ENCODE measurements at places on chromosomes 2 and 18.

- no peak for DNase-seq
- H3K4me3 ChIP-seq, result no peak overlapping the region
- H3K27me3 ChIP-seq, result no peaks in the 10 kb centered on the region
Observed at GRCh38 chr18:62808123-62808522, 92.8 kb downstream of the PHLPP1 start.

GRCh38 chr2:119455066-119455718 lies 23.5 kb downstream of the TMEM37 start:
- no peaks in the 10 kb centered on the region for H3K4me1 ChIP-seq
- no peaks in the 10 kb centered on the region for H3K36me3 ChIP-seq
- H3K27ac ChIP-seq, result no peak overlapping the region
- DNase-seq, result no peak
- no peak overlapping the region for H3K4me3 ChIP-seq

DNA sequence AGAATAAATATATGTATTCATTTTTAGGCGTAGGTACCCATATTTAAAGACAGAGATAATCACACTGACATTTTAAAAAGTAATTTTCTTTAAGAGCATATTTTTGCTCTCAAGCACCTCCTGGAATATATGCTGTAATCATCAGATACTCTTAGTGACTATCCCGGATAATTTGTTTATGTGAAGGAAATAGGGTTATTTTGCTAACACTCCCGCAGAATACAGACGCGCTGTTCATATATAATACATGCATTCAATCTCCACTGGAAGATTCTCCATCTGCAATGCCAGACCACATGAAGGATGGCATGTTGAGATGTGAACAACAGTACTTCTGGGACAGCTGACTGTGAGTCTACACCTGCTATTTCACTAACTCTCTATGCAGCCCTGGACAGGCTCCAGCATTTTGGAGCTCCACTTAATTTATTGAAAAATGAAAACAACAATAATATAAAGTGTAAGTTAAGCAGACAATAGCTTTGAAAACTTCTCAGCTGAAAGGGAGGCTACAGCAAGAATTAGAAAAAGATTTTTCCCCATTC lies 430.6 kb downstream of the TMX3 start:
- no peak for DNase-seq
- H3K4me1 ChIP-seq, result no peaks in the 10 kb centered on the region
- H3K27ac ChIP-seq, result no peak overlapping the region
- H3K4me3 ChIP-seq, result no peak overlapping the region
- H3K27me3 ChIP-seq, result no peaks in the 10 kb centered on the region
- no peaks in the 10 kb centered on the region for H3K36me3 ChIP-seq

GRCh38 chr2:232351686-232352510 lies 26.7 kb upstream of the ALPP start:
- no peak overlapping the region for H3K27ac ChIP-seq
- DNase-seq, result no peak
- no peaks in the 10 kb centered on the region for H3K36me3 ChIP-seq
- peaks cover 21% of the 10 kb centered on the region for H3K27me3 ChIP-seq

DNA sequence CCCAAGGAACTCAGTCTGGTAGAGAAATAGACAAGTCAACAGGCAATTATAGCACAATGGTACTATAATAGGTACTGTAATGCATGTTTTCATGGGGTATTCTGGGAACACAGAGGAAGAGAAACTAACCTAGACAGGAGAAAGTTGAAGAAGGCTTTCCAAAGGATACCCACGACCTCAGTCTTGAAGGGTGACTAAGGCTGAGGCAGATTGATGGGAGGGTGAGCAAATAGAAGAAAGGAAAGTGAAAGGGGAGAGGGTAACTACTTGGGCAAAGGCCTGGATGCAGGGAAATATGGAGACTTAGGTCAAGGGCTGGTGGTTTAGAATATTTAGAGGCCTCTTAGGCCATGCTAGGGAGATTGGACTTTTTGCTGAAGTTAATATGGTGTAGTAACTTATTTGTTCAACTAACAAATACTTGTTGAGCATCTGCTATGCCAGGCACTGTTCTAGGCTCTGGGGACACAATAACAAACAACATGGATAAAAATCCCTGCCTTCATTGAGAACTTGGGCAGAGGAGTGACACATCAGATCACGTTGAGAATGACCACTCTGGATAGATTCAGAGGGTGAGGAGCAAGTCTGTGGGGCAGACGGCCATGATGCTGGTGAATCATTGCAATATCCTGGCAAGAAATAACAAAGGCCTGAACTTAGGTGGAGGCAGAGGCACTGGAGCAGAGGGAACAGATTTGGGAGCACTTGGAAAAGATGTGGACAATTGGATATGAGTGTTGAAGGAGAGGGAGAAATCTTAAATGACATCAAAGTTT lies 56.4 kb downstream of the PLB1 start:
- H3K36me3 ChIP-seq, result no peaks in the 10 kb centered on the region
- no peak overlapping the region for H3K27ac ChIP-seq
- H3K27me3 ChIP-seq, result no peaks in the 10 kb centered on the region
- peaks cover 15% of the 10 kb centered on the region for H3K4me1 ChIP-seq

- H3K36me3 ChIP-seq, result peaks cover 30% of the 10 kb centered on the region
- peak; percentile 86 for DNase-seq
- H3K4me1 ChIP-seq, result peaks cover 66% of the 10 kb centered on the region
- peak within 1 kb of the TSS; percentile 95 for H3K27ac ChIP-seq
- H3K27me3 ChIP-seq, result no peaks in the 10 kb centered on the region
Observed at GRCh38 chr2:230225486-230225885, at the start of gene SP140. SP140 (plus strand) TSS chr2:230225736; CDS start chr2:230225845, 109 bp downstream.

DNA sequence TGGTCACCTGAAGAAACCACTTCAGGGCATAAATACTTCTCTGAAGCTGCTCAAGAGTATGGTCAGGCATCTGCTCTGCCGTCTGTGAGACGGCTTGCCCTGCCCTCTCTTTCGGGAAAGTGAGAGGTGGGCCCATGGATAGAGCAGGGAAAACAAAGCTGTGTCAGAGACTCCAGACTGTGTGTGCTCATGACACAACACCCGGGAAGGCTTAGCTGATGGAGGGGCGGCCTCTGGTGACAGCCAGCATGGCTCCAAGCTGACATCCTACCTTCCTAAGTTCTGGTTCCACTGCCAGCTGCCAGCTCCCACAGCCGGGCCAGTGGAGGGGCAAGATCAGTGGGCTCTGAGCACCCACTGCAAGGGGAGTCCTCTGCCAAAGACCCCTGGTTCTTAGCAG lies 215.3 kb downstream of the ANKRD30B start:
- H3K4me1 ChIP-seq, result no peaks in the 10 kb centered on the region
- H3K4me3 ChIP-seq, result no peak overlapping the region
- no peaks in the 10 kb centered on the region for H3K27me3 ChIP-seq
- no peak overlapping the region for H3K27ac ChIP-seq

DNA sequence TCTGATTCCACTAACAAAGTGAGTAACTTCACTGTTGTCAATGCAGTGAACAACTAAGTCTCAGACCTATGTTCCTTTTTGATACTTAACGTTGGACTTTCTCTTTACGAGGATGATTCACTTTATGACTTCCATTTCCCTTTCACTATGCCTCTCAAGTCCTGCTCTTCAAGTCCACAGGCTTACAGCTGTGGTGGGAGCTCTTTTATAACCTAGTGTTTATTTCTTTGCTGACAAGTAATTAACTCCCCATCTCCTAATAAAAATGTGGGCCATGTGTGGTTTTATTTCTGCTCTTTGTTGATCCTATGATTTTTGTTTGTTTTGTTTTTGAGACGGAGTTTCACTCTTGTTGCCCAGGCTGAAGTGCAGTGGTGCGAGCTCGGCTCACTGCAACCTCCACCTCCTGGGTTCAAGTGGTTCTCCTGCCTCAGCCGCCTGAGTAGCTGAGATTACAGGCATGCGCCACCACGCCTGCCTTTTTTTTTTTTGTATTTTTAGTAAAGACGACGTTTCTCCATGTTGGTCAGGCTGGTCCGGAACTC lies 142.1 kb downstream of the USP34 start:
- peak overlapping the region; percentile 85 for H3K27ac ChIP-seq
- H3K36me3 ChIP-seq, result peaks cover 49% of the 10 kb centered on the region
- H3K27me3 ChIP-seq, result no peaks in the 10 kb centered on the region
- DNase-seq, result no peak
- H3K4me3 ChIP-seq, result peak overlapping the region; percentile 65
- H3K4me1 ChIP-seq, result peaks cover 26% of the 10 kb centered on the region

DNA sequence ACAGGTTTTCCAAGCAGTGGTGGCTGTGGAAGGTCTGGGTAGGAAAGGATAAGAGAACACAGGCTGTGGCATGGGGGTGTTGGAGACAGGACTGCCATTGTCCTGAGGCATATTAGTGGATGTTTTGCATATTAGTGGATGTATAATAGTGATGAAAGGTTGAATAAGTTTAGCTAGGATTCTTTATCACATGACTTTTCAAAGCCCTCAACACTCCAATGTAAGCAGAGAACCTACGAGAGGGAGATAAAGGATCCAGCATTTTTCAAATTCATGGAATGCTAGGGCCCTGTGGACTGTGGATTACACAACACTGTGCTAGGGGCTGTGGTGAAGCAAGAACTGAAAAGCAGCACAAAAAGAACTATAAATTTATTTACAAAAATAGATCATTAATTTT lies 63.2 kb downstream of the POLE4 start:
- peaks cover 3% of the 10 kb centered on the region for H3K27me3 ChIP-seq
- H3K4me3 ChIP-seq, result no peak overlapping the region
- DNase-seq, result no peak
- H3K36me3 ChIP-seq, result no peaks in the 10 kb centered on the region
- H3K27ac ChIP-seq, result no peak overlapping the region

DNA sequence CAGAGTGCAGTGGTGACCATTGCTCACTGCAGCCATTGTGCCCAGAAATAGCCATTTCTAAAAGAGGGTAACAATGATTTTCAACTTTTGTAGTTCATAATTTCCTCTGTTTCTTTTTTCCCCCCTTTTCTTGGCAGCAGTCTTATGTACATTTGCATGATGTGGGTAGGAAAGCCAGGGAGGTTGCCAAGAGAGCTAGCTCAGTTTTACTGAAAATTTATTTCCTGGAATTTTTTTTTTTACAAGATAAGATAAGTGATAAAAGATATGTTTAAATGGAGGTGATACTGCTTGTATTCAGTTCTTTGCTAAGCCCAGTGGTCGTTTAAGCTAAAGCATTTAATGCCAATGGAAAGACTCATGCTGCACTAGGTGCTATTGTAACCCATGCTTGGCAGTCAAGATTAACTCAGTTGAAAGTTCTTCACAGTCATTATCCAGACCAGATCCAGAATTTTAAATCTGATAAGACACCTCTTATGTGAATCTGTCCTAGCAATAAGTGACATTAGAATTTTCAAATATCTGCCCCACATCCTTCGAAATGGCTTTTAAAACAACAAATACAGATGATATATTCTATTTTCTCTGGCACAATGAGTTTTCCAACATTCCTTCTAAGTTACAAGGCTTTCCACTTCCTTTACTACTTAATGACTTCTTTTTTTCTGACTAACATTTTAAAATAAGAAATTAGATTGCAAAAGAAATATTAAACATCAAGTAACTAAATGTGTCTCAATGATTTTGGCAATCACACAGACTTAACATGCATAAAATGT lies 4.4 kb upstream of the ATP8B1 start:
- no peak overlapping the region for H3K4me3 ChIP-seq
- no peak for DNase-seq
- H3K4me1 ChIP-seq, result no peaks in the 10 kb centered on the region
- H3K36me3 ChIP-seq, result no peaks in the 10 kb centered on the region
- H3K27me3 ChIP-seq, result peaks cover 30% of the 10 kb centered on the region

DNA sequence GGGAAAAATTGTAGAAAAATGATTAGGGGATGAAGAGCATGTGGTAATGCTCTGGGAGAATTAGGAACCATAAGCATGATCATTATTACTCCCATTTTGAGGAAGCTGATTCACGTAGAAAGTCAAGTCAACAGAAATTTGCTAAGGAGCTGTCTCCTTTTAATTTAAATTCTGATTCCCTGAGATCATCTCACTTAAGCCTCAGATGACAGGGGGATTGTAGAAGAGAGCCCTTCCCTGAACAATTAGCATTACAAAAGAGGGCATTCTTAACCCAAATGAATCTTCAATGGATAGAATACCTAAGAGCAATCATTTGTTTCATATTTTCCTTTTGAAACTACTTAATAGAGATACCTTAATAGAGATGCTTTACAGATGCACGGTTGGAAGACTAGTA lies 267.9 kb downstream of the NYAP2 start:
- no peaks in the 10 kb centered on the region for H3K36me3 ChIP-seq
- no peak for DNase-seq
- H3K27me3 ChIP-seq, result peaks cover 3% of the 10 kb centered on the region
- no peak overlapping the region for H3K27ac ChIP-seq
- H3K4me1 ChIP-seq, result no peaks in the 10 kb centered on the region

- no peaks in the 10 kb centered on the region for H3K27me3 ChIP-seq
- DNase-seq, result no peak
- H3K27ac ChIP-seq, result no peak overlapping the region
- H3K4me3 ChIP-seq, result no peak overlapping the region
- H3K4me1 ChIP-seq, result peaks cover 11% of the 10 kb centered on the region
Observed at GRCh38 chr2:189870381-189871085, 86.3 kb downstream of the PMS1 start.

GRCh38 chr2:1226766-1227165 lies 186.5 kb upstream of the TPO start:
- H3K4me3 ChIP-seq, result no peak overlapping the region
- no peak for DNase-seq
- no peaks in the 10 kb centered on the region for H3K27me3 ChIP-seq
- H3K27ac ChIP-seq, result no peak overlapping the region
- no peaks in the 10 kb centered on the region for H3K36me3 ChIP-seq

DNA sequence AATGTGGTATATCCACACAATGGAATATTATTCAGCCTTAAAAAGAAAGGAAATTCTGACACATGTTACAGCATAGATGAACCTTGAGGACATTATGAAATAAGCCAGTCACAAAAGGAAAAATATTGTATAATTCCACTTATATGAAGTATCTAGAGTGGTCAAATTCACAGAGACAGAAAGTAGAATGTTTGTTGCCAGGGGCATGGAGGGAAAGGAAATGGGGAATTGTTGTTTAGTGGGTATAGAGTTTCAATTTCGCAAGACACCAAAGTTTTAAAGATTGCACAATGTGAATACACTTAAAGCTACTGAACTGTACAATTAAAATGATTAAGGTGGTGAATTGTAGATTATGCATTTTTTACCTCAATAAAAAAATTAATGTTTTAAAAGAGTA lies 92.9 kb downstream of the TXNL1 start:
- no peaks in the 10 kb centered on the region for H3K4me1 ChIP-seq
- H3K27ac ChIP-seq, result no peak overlapping the region
- no peak overlapping the region for H3K4me3 ChIP-seq
- no peaks in the 10 kb centered on the region for H3K36me3 ChIP-seq
- no peak for DNase-seq
- H3K27me3 ChIP-seq, result no peaks in the 10 kb centered on the region

GRCh38 chr18:45161850-45162249 lies 453.4 kb upstream of the SLC14A2 start:
- H3K27ac ChIP-seq, result no peak overlapping the region
- H3K36me3 ChIP-seq, result no peaks in the 10 kb centered on the region
- H3K27me3 ChIP-seq, result peaks cover 15% of the 10 kb centered on the region
- no peak for DNase-seq
- no peak overlapping the region for H3K4me3 ChIP-seq

- H3K27me3 ChIP-seq, result peaks cover 51% of the 10 kb centered on the region
- H3K4me1 ChIP-seq, result no peaks in the 10 kb centered on the region
- H3K36me3 ChIP-seq, result no peaks in the 10 kb centered on the region
Observed at GRCh38 chr18:5543773-5544389, at the start of gene EPB41L3. EPB41L3 (minus strand) TSS chr18:5543997; CDS start chr18:5489183, 54,814 bp downstream.

All from T-helper 2 cell treated with Interferon-gamma antibody and Interleukin-4, amounts not matched to agents 5 μg/mL and 100 μg/mL, for 36 hours (primary cell).